Fibroblast of lung (primary cell): ENCODE measurements at places on chromosomes 5 and 9.

DNA sequence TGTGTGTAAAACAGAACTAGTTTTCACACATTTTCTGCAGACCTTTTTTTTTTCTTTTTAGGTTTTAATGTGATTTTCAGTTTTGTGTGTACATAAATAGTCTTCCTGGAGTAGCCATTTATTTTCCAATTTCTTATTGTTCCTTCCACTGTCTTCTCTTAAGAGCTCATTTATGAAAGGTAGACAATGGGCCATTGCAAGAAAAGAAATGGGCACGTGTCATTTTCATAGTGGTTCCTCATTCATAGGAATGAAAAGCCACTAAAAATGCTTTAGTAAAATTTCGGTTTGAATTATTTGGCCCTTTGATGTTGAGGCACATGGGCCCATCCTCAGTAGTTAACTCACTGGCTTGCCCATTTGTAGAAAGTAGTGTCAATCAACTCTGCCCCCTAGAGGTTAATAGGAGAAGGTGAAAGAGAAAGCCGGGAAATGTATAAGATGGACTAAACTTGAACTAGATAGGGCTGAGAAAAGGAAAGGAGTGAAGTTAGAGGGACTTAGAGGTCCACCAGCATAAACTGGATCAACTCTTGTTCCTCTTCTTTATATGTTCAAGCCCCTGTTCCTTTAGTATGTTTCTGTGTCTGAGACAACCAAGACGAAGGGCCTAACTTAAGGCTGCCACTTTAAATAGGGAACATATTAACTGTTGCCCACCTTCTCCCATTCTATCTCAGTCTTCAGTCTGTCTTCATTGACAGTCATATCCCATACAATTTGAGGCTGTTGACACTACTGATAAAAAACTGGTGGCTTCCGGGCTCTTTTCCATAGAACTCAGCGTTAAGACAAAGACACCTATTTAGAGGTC, 72.6 kb downstream of the SMARCA2 start:
- DNase-seq: peak; percentile 55

GRCh38 chr5:90871391-90871991, 312.9 kb downstream of the ADGRV1 start:
- DNase-seq: no peak

DNA sequence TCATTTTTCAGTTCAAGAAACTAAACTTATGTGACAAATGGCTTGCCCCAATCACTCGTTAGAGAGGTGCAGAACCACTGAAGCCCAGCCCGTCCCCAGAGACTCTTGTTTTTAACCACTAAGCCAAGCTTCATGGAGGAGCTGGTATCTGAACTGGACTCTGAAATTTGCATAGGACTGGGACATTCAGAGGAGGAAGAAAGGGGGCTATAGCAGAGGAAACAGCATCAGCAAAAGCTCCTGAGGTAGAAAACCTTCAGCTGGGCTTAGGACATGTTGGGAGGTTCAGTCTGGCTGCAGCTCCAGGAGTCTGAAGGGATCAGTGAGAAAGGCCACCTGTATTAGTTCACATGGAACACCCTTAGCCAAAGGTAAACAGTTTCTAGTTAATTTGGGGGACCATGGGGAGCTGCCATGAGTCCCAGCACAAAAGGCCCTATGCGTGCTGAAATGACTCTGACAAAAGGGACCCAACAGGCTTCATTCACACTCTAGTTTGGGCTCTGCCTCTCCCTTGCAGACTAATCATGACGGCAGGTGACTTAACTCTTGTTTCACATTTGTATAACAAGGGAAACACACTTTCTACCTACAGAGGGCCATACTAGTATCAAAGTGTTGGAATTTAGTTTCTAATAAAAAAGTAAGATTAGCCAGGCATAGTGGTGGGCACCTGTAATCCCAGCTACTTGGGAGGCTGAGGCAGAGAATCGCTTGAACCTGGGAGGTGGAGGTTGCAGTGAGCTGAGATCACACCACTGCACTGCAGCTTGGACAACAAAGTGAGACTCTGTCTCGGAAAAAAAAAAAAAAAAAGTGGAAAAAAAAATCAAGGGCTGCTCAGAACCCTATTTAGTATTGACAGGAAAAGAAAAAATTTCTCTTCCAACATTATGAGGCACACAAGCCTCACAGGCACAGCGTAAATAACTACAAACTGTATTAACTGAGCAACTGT, 10.2 kb downstream of the FBXO10 start:
- no peak for DNase-seq

GRCh38 chr9:127168756-127169574, 46.5 kb upstream of the ANGPTL2 start:
- no peak for DNase-seq

DNA sequence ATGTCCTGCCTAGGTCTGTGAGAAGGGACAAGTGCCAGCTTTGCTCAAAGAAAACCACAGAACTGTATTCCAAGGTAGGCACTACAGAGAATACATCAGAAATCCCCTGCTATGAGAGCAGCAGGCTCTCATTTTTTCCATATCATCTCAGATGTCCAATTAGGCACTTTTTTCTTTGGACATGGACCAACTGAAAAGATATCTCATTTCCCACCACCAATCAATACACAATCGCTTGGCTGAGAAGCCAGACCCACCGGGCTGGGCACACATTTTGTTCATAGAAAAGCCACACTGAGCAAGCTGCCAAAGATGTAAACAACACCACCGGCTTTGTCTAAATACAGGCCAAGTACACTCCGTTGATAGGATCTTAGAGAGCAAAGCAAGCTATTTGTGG, 25.9 kb downstream of the STOM start:
- no peak for DNase-seq

DNA sequence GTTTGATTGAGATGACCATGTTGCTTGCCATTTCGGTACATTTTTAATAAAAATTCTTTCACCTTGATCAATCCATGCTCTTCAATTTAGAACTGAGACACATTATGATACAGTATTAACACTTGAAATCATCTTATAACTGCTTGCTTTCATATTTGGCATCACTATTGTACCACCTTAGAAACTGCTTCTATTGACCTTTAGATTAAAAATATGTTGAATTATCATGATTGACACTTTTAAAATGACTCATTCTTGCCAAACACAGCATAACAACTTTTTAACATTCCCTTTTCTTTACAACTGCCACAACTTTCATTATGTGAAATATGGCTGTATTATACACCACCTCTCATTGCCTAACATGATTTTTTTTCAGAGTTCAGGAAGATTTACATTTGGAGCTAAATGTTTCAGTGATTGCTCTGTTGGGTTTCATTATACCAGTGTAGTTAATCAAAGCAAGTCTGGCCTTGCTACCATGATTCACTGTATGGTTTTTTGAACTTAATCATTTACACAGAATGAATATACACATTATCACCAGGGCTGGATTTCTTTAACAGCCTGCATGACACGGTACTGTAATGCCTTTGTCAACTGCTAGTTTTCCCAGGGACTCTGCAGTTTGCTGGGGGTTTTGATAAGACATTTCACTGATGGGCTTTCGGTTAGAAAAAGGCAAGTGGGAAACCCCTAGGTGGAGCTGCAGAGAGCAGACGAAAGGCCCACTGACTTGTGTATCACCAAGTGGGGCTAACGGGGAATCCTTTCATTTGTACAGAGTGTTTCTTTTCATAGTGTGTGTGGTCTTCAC, 93.6 kb upstream of the TLE4 start:
- DNase-seq: no peak

DNA sequence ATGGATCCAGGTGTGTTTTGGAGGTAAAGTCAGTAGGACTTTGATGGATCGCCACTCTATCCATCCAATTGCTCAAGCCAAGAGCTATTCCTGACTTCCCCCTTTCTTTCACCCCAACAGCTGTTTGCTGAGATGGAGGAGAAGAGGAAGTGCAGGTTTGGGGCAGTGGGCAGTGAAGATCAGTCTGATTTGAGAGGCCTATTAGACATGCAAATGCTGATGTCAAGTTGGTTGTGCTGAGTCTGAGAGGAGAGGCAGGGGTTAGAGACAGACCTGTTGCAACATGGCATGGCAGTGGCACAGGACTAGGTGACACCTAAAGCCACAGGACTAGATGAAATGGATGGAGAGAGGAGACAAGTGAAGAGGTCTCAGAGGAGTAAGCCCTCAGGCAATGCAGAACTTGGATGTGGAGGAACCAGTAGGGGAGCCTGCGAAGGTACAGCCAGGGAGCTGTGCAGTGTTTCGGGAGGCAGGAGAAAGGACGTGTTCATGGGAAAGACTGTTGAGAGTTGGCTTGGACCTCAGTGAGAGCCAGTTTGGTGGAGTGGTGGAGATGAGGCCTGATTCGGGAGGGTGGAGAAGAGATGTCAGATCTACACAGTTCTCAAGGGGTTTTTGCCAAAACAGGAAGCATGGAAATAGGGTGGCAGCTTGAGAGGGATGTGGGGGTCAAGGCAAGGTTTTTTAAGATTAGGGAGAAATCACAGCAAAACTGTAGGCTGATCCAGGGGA, 175.0 kb downstream of the MACROH2A1 start:
- DNase-seq: no peak

DNA sequence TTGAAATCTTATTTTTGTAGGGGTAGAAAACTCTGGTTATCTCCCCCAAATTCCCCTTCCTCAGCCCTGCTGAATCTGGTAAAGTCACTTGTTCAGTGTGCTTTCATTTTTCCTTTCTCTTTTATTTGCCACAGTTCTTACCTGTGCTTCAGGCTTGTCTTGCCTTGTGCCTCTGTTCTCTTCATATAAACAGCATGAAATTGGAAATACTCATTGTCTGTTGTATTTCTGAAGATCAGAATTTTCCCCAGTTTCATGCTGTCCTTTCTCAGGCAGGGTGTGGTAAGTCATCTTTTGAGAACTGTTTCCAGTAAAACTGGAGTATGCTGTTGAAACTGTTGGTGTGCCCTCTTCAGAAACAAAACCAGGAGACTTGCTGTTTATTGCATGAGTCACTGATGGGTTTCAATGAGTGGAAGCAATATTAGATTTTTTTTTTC, 7.0 kb downstream of the PAM start:
- peak; percentile 61 for DNase-seq

- peak; percentile 38 for DNase-seq
These were observed 3.7 kb downstream of the DTWD2 start for GRCh38 chr5:118984602-118985001.

GRCh38 chr5:107598958-107599357, 71.8 kb downstream of the EFNA5 start:
- DNase-seq: no peak

- DNase-seq: peak; percentile 17
These were observed 61.2 kb upstream of the TAF11L2 start for GRCh38 chr5:17436761-17437221.

GRCh38 chr5:75558981-75559632, 47.4 kb downstream of the POLK start:
- DNase-seq: no peak

- DNase-seq: no peak
These were observed 491.9 kb downstream of the CDH18 start for GRCh38 chr5:19496056-19496455.

- no peak for DNase-seq
These were observed 52.3 kb downstream of the SLC46A2 start for GRCh38 chr9:112838342-112838741.

DNA sequence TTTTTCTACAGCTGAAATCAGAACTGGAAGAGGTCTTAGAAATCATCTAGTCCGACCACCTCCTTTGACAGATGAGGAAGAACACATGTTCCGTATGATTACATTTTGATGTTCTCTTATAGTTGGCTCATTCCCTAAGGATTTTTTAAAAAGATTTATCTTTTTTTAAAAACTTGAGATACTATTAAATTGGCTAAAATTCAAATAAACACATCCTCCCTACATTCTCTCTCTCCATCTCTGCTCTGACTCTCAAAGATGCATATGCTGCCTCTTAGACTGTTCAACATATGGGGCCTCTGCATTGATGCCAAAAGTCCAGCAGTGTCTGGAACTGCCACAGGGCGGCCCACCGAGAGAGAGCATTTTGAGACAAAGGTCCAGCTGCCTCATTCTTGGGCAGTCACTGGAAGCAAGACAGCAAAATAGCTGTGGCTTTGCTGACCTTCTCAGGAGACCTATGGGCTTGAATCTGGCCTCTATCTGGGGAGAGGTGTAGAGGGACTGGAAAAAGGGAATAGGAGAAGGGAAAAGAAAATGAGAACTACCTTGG, 12.8 kb upstream of the TSSK1B start:
- no peak for DNase-seq
